Adrenal gland (tissue), 19 donors: ENCODE measurements at places on chromosomes 7 and 10.

GRCh38 chr10:79107736-79108264 is 39.0 kb downstream of the ZMIZ1 start:
- H3K27me3 ChIP-seq: no peaks in the 10 kb centered on the region
- no peak overlapping the region for H3K27ac ChIP-seq
- peaks cover 33% of the 10 kb centered on the region for H3K4me1 ChIP-seq
- no peak for DNase-seq

GRCh38 chr7:148623586-148624282 is 33.2 kb downstream of the C7orf33 start:
- H3K27me3 ChIP-seq: no peaks in the 10 kb centered on the region
- no peak for DNase-seq
- H3K27ac ChIP-seq: no peak overlapping the region
- peaks cover 28% of the 10 kb centered on the region for H3K4me1 ChIP-seq
- H3K36me3 ChIP-seq: no peaks in the 10 kb centered on the region

GRCh38 chr7:151173386-151174245 is 6.1 kb upstream of the GBX1 start:
- H3K27me3 ChIP-seq: peaks cover 17% of the 10 kb centered on the region
- no peak for DNase-seq
- H3K4me3 ChIP-seq: no peak overlapping the region
- H3K27ac ChIP-seq: no peak overlapping the region

- H3K4me3 ChIP-seq: no peak overlapping the region
- no peaks in the 10 kb centered on the region for H3K36me3 ChIP-seq
- H3K27ac ChIP-seq: peak overlapping the region; percentile 58
- H3K27me3 ChIP-seq: no peaks in the 10 kb centered on the region
- H3K4me1 ChIP-seq: no peaks in the 10 kb centered on the region
- DNase-seq: no peak
Measured at GRCh38 chr10:110864662-110865140, 7.0 kb upstream of the PDCD4 start.

- no peaks in the 10 kb centered on the region for H3K4me1 ChIP-seq
- DNase-seq: no peak
- H3K27me3 ChIP-seq: no peaks in the 10 kb centered on the region
- no peak overlapping the region for H3K4me3 ChIP-seq
- no peak overlapping the region for H3K27ac ChIP-seq
- H3K36me3 ChIP-seq: no peaks in the 10 kb centered on the region
Measured at GRCh38 chr10:98676895-98677294, 230.2 kb upstream of the HPS1 start.

GRCh38 chr7:867001-867405 is 9.4 kb upstream of the GET4 start:
- peak overlapping the region; percentile 7 for H3K27ac ChIP-seq
- peak; percentile 61 for DNase-seq
- H3K27me3 ChIP-seq: no peaks in the 10 kb centered on the region
- H3K4me1 ChIP-seq: no peaks in the 10 kb centered on the region

GRCh38 chr10:131150126-131150525 is 161.4 kb downstream of the TCERG1L start:
- H3K4me3 ChIP-seq: no peak overlapping the region
- no peaks in the 10 kb centered on the region for H3K4me1 ChIP-seq
- no peaks in the 10 kb centered on the region for H3K36me3 ChIP-seq
- DNase-seq: no peak
- H3K27me3 ChIP-seq: no peaks in the 10 kb centered on the region

GRCh38 chr10:101772017-101772894 is 3.7 kb downstream of the FGF8 start:
- peaks cover 5% of the 10 kb centered on the region for H3K4me1 ChIP-seq
- H3K4me3 ChIP-seq: no peak overlapping the region
- H3K27me3 ChIP-seq: peaks cover 66% of the 10 kb centered on the region
- no peaks in the 10 kb centered on the region for H3K36me3 ChIP-seq

DNA sequence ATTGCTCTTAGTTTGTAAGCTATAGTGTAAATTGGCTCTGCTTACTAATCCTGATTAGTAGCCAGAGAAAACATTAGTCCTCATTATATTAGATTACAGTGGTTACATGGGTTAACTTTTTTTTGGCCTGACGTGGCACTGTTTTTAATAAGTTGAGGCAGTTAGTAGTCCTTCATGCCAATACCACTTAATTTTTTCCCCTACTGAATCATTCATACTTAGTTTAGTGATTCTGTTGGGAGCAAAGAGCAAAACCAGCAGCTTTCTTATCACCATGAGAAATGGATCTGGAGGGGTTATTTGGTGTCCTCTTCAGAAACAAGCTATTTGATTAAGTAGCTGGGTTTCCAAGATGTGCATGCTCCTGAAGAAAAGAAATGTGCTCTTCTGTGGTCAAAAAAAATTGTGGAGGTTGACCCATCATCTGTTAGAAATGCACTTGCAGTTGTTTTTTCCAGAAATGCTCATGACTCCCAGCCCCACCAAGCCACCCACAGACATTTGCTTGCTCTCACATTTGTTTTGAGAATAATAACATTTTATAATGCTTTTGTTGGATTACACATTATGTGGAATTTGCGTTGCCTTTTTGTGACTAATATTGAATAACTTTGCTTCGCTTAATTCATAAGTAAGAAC is 258.5 kb downstream of the HDAC9 start:
- no peaks in the 10 kb centered on the region for H3K4me1 ChIP-seq
- no peak overlapping the region for H3K4me3 ChIP-seq
- H3K36me3 ChIP-seq: no peaks in the 10 kb centered on the region
- H3K27ac ChIP-seq: no peak overlapping the region
- H3K27me3 ChIP-seq: no peaks in the 10 kb centered on the region

DNA sequence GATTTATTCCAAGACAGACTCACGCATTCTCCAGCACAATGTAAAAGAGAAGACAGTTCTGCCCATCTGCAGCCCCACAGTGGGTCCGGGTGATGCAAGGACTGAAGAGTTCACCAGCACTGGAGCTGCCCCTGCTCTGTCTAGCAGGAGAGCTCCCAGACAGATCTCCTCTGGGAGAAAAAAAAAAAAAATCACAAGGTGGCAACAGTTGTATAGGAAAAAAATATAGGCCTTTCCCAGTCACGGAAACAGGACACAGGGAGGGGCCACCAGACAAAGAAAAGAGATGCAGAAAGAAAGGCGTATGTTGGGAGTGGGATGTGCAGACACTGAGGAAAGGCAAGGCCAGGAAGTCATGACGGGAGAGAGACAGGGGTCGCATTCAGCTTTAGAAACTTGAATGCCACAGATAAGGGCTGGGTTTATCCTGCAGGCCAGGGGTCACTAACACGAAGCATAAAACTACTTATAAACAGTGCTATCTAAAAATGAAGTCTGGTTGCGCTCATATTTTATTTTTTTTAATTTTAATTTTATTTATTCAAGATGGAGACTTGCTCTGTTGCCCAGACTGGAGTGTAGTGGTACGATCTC is 54.1 kb downstream of the FAM171A1 start:
- H3K27ac ChIP-seq: no peak overlapping the region
- H3K4me1 ChIP-seq: peaks cover 24% of the 10 kb centered on the region

DNA sequence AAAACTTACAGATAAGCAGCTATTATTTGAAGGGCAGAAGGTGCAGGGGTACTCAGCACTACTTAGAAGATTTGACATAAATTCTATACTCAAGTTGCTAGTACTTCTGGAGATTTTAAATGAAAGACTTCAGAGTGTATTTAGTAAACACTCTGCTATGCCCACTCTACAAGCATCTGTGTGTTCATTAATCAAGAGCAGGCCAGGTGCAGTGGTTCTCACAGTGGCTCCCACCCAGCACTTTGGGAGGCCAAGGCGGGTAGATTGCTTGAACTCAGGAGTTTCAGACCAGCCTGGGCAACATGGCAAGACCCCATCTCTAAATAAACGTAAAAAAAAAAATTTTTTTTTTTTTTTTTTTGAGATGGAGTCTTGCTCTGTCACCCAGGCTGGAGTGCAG is 38.9 kb upstream of the TOMM7 start:
- no peaks in the 10 kb centered on the region for H3K36me3 ChIP-seq
- no peaks in the 10 kb centered on the region for H3K27me3 ChIP-seq

- H3K27ac ChIP-seq: no peak overlapping the region
- H3K36me3 ChIP-seq: no peaks in the 10 kb centered on the region
- no peak overlapping the region for H3K4me3 ChIP-seq
- DNase-seq: no peak
- no peaks in the 10 kb centered on the region for H3K27me3 ChIP-seq
Measured at GRCh38 chr10:93766918-93767317, 9.2 kb downstream of the LGI1 start.

- no peaks in the 10 kb centered on the region for H3K4me1 ChIP-seq
- DNase-seq: no peak
- no peaks in the 10 kb centered on the region for H3K27me3 ChIP-seq
- no peaks in the 10 kb centered on the region for H3K36me3 ChIP-seq
- H3K27ac ChIP-seq: no peak overlapping the region
- no peak overlapping the region for H3K4me3 ChIP-seq
Measured at GRCh38 chr7:36600314-36600682, 124.0 kb downstream of the AOAH start.

- no peak for DNase-seq
- H3K36me3 ChIP-seq: no peaks in the 10 kb centered on the region
- H3K27ac ChIP-seq: no peak overlapping the region
- H3K4me3 ChIP-seq: no peak overlapping the region
- no peaks in the 10 kb centered on the region for H3K4me1 ChIP-seq
- peaks cover 8% of the 10 kb centered on the region for H3K27me3 ChIP-seq
Measured at GRCh38 chr10:123800289-123800688, 91.3 kb downstream of the CPXM2 start.

- H3K4me1 ChIP-seq: no peaks in the 10 kb centered on the region
- no peak overlapping the region for H3K27ac ChIP-seq
- H3K27me3 ChIP-seq: no peaks in the 10 kb centered on the region
- DNase-seq: no peak
Measured at GRCh38 chr7:145884716-145885514, 231.7 kb upstream of the CNTNAP2 start.

GRCh38 chr7:41825927-41826480 is 123.1 kb upstream of the INHBA start:
- H3K27ac ChIP-seq: no peak overlapping the region
- DNase-seq: no peak
- H3K4me1 ChIP-seq: no peaks in the 10 kb centered on the region
- no peaks in the 10 kb centered on the region for H3K27me3 ChIP-seq
- no peak overlapping the region for H3K4me3 ChIP-seq
